ENCODE measurements at places on chromosomes 5 and 9. TPM values are rescaled to one million over a fixed set of nuclear protein-coding genes. Genes with fewer than 3 reads are reported as not detected.

DNA sequence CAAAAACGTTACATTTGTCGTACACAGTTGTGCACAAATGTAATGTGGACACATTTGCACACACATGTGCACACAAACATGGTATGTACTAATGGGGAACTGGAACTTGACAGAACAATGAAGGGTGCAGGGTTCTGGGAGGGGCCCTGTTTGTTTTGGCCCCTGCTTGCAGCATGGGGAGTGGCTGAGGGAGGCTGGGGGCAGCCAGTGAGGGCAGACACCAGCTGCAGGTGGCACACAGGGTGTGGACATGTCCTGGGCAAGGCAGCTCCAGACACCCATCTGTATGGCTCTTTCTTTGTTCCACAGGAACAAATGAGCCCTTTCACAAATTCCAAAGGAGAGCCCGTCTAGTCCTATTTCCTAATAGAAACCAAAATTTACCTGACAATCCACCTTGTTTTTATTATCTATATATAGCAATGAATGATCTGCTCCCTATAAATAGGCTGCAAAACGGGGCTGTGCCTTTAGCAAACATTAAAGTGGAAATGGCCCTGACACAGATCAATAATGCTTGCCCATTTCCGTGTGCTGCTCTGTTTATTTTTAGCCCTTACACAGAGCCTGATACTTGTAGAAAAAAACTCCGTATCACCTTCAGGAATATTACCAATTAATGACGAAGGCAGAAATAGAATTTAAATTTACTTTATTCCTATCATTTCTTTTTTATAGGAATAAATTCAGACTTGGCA lies 26.4 kb downstream of the MARCHF3 start:
- DNase-seq: no peak

DNA sequence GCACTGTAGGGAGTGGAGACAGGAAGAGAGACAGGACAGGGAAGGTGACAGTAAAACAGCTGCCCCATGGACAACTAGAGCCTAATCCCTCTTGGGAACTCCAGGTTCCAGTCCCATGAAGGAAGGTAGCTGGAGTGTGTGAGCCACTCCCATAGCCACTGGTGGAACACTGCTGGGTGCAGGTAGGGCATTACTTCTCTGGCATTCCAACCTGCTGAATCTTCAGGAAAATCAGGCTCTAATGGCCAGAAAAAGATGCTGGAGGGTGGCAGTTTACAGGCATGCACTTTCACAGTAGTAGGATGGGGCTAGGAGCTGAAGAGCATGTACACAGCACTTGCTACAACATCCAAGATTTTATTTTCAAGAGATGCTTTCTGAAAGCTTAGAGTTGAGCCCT lies 259.4 kb downstream of the AUH start:
- DNase-seq: no peak

- no peak for DNase-seq
These were observed 92.1 kb downstream of the LMNB1 start for GRCh38 chr5:126869005-126869451.

The CEL gene
- total RNA-seq: 1.1 TPM

GRCh38 chr5:60259730-60260129 lies 366.2 kb upstream of the PDE4D start:
- DNase-seq: no peak

DNA sequence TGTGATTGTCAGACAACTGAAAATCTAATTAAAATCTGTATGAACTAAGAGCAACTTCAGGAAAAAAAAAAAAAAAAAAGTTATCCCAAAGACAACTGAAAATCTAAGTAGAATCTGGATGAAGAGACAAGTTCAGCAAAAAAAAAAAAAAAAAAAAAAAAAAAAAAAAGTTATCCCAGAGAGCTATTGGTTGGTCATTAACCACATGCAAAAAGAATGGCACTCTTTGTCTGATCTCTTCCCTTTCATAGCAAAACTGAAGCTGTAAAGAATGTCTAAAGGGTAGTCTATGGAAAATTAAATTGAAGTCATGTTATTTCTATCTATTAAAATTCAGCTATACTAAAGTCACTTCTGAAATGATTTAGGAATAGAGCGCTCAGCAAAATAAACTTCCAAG lies 32.9 kb downstream of the STRBP start:
- no peak for DNase-seq

DNA sequence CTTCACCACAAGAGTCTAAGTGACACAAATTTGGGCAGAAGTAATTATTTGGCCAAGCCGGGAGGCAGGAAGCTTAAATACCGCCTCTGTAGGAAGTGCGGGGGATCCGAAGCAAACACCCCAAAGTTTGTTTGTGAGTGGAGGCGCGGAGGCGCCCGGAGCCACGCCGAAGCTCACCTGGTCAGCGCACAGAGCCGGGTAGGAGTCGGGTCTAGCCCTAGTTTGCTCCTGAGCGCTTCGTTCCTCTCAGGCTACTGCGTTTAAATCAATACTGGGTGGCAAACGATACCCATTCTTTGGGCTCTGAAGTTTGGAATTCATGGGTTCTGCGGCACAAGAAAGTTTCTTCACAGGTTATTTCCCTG lies 855 bp downstream of the MCC start:
- DNase-seq: no peak

The PTGS1 gene
- 0.44 TPM for total RNA-seq

DNA sequence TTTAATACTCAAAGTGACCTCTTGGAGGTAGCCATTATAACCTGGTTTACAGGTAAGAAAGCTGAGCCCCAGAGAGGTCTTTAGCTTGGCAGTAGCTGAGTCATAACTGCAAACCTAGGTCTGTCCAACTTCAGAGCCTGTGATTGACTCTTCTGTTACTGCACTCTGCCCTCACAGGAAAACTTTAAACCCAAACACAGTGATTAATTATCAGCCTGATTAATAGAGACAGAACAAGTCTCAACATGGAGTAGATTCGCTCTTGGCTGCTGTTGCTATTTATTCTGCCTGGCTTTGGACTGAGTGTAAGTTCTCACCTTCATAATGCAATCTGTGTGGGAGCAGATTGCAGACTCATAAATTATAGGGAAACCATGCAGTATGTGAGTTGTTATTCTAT lies 27.4 kb upstream of the TXN start:
- no peak for DNase-seq

The PCSK1 gene
- not detected for total RNA-seq

- DNase-seq: no peak
These were observed 791.4 kb downstream of the CDH18 start for GRCh38 chr5:19196631-19197030.

The GARIN3 gene
- total RNA-seq: 0.50 TPM

DNA sequence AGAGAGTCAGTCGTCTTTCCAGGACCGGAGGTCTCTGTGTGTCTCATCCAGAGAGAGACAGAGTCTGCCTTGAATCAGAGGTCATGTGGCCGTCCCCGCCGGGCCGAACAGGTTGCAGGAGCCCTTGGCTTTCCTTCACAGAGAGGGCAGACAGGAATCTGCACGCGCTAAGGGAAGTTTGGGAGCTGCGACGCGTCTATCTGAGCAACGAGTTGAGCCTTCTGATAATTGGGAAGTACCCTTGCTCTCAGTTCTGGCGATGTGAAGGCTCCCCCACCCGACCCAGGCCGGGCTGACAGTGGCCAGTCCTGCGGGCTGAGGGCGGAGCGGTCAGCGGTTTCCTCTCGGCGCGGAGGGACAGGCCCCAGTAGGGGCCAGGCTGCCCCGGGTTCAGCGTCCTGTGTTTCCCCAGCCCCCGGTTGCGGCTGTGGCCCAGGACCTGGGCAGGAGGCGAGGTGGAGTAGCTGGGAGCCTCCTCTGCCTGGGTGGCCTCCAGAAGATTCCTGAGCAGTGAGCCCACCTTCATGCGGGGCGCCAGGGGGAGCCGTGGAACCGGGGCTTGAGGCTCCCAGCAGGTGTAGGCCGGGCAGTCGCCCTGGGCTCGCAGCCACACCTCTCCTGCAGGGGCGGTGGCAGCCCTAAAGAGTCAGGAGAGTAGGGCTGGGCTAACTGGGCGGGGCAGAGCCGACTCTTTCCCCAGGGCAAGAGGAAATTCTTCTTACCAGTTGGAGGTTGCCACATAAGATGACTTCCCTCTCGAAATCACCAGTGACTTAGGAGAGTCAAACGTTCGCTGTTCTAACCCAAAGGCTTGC lies 13.9 kb downstream of the NR2F1 start:
- DNase-seq: no peak

GRCh38 chr5:21685522-21685921 lies 1167.6 kb downstream of the CDH12 start:
- no peak for DNase-seq

DNA sequence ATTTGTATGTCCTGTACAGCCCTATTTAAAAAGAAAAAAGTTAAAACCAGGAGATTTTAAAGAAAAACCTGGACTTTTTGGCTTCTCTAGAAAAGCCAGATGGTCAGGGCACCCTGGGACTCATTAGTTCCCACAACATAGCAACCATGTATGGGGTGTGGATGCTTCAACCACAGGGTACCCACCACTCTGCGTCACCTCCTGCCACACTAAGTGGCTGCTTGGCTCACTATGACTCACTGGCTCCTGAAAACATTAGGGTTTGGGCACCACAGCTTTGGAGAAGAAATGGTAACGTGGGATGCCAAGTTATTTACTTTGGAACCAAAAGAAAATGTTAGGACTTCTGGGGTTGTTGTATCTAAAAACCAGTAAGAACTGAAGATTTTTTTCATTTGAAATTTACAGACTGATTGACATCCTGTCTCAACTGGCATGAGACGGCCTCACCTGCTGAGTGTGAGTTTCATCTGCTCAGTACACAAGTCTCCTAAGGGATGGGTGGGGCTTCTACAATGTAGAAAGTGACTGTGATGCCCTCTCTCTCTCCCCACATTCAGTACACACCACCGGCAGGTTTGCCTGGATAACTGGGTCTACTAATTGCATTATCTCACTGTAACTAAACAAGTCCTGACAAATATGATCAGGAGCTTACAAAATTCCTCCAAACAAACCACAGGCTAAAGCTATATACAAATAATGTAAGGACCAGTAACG lies 103.9 kb downstream of the ESM1 start:
- peak; percentile 22 for DNase-seq

DNA sequence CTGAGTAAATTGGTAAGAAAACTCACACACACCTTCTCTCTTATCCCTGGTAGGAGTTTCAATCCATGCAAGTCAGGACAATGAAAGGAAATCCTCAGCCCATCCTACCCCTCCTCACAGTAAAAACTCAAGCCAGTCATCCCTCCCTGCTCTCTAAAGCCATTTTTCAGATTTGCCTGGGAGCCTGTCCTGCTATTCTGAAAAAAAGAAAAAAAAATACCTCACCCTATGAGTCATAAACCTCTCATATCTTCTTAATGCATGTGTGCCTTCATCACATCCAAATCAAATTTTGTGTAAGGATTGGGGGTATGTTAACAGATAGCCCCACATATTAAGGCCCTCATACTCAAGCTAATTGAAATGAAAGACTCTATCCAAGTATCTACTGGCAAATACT lies 14.1 kb downstream of the UGT3A2 start:
- DNase-seq: no peak

The GPR150 gene
- total RNA-seq: 0.26 TPM

DNA sequence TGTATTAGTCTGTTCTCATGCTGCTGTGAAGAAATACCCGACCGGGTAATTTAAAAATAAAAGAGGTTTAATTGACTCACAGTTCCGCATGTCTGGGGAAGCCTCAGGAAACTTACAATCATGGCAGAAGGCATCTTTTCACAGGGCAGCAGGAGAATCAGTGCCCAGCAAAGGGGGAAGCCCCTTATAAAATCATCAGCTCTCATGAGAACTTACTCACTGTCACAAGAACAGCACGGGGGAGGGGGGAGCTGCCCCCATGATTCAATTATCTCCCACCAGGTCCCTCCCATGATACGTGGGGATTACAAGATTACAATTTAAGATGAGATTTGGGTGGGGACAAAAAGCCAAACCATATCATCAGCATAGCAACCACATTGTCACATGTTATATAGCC lies 102.5 kb downstream of the GPBP1 start:
- DNase-seq: no peak

GRCh38 chr5:72937517-72938061 lies 18.3 kb upstream of the FCHO2 start:
- no peak for DNase-seq

The SIT1 gene
- total RNA-seq: 43.1 TPM

GRCh38 chr9:12699529-12699928 lies 6.3 kb downstream of the TYRP1 start:
- no peak for DNase-seq

- DNase-seq: no peak
These were observed 2.8 kb downstream of the TXNDC8 start for GRCh38 chr9:110334871-110335270.

DNA sequence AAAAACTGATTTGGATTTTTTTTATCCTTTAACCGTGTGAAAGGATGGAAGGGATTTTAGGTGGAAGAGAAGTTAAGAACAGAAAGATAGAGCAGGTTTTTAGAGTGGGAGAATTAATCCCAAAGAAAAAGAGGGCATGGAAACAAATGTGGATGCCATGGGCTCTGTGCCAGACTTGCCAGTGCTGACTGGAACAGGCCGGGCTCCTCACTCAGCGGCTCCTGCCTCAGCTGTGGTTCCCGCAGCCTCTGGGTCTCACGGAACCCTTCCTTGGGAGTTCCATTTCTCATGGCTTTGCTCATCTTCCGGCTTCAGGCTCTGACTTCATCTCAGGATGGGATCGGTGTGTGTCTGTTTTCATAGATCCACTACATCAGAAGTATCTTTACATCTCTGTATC lies 30.4 kb upstream of the SLC2A8 start:
- no peak for DNase-seq

DNA sequence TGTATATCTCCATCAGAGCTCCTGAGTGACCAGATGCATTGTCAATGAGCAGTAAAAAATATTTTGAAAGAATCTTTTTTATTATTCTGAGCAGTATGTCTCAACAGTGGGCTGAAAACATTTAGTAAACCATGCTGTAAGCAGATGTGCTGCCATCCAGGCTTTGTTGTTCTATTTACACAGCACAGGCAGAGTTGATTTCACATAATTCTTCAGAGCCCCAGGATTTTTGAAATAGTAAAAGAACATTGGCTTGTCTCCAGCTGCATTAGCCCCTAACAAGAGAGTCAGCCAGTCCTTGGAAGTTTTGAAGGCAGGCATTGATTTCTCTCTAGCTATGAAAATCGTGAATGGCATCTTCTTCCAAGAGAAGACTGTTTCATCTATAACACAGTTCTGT lies 25.2 kb upstream of the ENTREP1 start:
- DNase-seq: no peak

The TAF1L gene
- total RNA-seq: not detected

GRCh38 chr5:168216989-168217388 lies 74.5 kb upstream of the WWC1 start:
- no peak for DNase-seq

- DNase-seq: no peak
These were observed 67.9 kb upstream of the TARS1 start for GRCh38 chr5:33372721-33373472.

- no peak for DNase-seq
These were observed 188.9 kb downstream of the SLIT3 start for GRCh38 chr5:169112016-169112415.

- no peak for DNase-seq
These were observed 22.9 kb upstream of the MSH3 start for GRCh38 chr5:80631278-80632259.

The FAM240B gene
- total RNA-seq: not detected

Measured in CD8-positive, alpha-beta memory T cell (primary cell).